ENCODE measurements at places on chromosomes 3 and 15.

GRCh38 chr3:6249679-6250078 is 611.2 kb upstream of the GRM7 start:
- DNase-seq: no peak

DNA sequence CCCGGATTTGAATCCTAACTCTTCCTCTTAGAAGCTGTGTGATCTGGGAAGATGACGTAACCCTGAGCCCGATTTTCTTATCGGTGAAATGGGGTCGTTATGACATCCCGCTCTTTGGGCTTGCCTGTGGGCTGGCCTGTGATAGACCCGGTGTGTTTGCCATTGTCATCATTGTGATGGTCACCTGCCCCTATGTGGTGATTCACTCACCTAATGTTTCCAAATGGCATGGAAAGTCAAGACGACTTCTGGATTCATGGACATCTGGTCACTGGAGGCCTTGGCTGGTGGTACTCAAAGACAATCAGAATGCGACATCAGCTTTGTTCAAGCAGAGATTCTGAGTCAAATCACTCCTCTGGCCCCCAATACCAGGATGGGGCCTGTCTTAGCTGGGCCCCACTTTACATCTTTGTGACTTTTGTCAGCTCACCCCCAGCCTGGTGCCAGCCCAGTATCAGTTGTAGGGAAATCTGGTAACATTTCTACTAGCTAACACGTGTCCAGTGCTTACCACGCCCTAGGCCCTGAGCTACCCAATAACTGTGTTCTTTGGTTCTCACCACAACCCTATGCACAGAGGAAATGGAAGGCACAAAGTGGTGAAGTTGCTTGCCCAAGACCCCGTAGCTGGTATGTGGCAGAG is 2.8 kb downstream of the TMEM43 start:
- DNase-seq: no peak

GRCh38 chr3:14788644-14789043 is 30.1 kb upstream of the FGD5 start:
- DNase-seq: no peak

DNA sequence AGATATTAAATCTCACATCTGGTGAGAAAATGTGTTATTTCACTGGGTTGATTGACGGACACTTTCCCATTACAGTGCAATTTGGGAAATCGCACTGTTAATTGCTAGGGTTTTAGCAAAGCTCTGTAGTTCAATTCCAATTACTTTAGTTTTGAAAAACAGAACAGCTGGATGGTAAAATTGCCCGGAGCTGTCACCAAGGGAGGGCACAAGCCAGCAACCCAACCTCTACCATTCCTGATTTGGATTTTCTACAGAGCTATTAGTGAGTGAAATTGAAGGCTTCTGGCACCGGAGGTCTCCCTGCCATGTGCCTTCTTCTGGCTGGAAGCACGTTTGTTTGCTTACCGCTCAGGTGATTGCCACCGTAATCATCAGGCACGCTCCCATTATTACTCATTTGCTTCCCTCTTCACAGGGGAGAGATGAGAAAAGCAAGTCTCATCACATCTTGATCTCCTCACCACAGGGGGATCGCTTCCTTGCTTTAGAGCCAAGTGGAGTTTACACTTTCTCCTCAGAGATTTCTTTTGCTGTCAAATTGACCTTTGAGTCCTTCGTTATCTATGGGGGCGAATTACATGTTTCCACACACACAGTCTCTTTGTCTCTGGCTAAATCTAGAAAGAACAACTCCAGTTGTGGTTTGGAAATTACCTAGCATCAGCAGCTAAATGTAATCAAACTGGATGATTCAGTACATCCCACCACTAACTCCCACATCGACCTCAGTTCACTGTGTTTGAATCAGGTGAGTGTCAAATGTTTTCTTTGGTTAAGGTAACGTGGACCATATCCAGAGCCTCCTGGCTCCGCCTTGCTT is 421.7 kb upstream of the GOLIM4 start:
- DNase-seq: no peak

DNA sequence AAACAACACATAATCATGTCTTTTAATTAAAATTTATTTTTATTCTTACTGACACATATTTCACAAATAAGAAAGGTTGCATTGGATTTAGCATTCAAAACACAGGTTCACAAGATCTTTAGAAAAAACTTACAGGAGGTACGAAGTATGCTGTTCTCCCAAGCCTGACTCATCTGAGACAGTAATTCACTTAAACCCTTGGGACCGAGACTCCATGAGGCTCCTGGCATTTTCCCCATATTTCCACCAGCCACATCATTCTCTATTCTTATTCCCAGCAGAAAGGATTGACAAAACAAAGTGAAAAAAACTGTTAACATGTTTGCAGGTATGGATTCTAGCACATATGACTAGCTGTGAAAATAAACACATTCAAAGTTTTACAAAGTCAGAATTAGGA is 52.6 kb downstream of the CNTN3 start:
- peak; percentile 90 for DNase-seq

DNA sequence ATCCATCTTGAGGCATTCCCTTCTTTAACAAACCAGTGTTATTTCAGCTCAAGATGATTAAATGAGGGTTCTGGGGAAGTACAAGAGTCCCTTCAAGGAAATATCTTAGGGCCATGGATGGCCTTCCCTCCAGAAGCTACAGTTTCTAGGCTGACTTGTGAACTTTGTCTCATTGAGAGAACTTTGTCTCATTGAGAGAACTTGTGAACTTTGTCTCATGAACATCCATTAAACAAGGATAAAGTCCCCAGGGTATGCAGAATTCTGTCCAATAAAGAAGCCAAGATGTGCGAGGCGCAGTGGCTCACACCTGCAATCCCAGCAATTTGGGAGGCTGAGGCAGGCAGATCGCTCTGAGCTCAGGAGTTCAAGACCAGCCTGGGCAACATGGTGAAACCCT is 341.5 kb downstream of the THSD4 start:
- DNase-seq: no peak

DNA sequence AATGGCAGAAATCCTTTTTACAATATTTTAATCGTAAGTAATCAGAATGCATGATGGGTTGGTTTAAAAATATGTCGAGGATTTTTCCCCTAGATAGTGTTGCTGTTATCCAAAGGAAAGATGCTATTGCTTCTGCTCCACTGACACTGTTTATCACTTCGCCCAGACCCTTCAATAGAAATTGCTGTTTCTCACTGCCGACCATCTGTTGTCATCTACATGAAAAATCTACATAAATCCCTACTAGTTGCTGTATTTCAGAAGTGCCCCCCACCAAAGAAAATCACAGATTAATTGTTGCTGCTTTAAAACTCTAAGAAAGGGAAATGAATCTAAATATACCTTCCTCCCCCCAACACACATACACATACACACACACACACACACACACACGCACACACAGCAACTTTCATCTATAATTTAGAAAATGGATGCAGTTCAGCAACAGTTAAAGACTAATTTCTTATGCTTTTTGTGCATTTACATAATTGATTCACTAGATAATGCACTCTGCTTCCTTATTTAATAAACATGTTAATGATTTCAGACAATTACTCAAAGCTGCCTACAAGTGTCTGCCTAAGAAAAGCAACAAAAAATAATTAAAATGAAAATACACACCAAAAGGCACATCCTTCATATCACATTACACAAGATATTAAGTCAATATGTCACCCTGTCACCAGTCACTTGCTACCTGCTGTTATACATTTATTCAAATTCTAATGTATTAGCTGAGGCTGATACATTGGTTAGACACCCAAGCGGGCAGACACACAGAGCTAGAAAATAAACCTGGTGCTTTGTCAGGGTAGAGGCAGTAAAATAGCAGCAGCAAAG is 82.8 kb downstream of the RORA start:
- no peak for DNase-seq

DNA sequence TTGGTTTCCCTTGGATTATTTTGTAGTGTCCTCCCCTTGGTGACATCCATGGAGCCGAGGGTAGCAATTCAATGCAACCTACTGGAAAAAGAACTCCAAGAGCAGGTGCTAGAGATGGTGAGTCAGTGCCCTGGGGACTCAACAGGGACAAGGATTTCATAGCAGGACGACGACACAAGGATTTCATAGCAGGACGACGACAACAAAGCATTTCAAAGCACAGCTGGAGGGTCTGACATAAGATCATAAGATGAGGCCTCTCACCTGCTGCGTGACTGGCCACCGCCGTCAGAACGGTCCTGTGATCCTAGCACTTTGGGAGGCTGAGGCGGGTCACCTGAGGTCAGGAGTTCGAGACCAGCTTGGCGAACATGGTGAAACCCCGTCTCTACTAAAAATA is 22.5 kb downstream of the NRROS start:
- no peak for DNase-seq

DNA sequence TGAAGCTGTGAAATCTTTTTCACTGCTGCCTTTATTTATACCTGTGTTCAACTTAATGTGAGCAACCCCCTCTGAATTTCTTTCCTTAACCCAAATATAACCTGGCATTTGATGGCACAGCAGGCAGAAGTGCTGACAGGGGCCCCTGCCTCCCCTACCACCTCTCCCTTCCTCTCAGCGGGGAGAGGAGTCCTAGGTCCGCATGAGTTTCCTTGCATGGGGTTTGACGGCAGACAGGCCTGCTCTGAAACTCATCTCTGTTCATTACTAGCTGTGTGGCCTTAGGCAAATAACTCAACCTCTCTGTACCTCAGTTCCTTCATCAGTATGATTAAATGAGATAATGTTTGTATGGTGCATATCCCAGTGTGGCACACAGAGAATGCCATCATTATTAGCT is 79.7 kb downstream of the SEC22A start:
- DNase-seq: no peak

GRCh38 chr3:62248734-62249483 is 124.4 kb downstream of the FEZF2 start:
- no peak for DNase-seq

DNA sequence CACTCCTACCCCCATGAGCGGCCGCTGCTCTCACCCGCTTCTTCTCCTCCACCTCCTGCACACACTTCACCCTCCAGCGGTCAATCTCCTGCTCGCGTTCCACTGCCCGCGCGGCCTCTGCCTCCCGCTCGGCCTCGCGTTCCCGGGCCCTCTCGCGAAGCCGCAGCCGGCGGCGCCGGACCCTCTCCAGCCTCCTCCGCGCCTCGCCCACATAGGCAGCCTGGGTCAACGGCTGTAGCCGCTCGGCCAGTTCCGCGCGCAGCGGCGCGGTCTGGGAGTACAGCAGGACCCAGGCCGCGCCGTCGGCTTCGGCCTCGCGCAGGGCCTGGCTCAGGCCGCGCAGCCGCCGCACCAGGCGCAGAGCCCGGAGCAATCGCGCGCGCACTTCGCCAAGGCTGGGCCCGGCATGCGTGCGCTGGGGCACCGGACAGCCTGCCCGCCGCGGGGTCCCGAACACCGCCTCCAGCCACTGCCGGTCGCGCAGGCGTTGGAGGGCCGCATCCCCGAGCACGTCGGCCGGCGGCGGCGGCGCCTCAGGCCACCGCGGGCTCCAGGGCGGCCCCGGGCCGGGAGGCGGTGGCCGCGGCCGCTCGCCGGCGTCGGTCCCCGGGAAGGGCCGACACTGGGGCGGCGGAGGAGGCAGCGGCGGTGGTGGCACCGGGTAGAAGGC is 595 bp downstream of the PDCD7 start:
- peak; percentile 40 for DNase-seq

DNA sequence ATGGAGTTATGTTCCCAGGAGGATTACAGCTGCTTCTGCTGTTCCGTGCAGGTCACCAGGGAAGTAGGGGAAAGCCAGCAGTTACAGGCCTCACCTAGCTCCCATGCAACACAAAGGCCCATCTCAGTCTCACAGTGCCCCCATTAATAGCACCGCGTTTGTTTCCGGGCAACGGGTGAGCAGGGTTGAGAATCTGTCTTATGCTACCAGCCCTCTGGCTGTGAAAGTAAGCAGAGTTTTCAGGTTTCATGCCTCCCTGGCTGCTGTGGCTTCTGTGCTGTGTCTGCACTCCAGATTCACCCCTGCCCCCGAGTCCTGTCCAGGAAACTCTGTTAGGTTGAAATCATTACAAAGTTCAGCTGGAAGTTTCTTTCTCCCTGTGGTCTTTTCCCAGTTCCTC is 254.4 kb upstream of the GPR149 start:
- no peak for DNase-seq

DNA sequence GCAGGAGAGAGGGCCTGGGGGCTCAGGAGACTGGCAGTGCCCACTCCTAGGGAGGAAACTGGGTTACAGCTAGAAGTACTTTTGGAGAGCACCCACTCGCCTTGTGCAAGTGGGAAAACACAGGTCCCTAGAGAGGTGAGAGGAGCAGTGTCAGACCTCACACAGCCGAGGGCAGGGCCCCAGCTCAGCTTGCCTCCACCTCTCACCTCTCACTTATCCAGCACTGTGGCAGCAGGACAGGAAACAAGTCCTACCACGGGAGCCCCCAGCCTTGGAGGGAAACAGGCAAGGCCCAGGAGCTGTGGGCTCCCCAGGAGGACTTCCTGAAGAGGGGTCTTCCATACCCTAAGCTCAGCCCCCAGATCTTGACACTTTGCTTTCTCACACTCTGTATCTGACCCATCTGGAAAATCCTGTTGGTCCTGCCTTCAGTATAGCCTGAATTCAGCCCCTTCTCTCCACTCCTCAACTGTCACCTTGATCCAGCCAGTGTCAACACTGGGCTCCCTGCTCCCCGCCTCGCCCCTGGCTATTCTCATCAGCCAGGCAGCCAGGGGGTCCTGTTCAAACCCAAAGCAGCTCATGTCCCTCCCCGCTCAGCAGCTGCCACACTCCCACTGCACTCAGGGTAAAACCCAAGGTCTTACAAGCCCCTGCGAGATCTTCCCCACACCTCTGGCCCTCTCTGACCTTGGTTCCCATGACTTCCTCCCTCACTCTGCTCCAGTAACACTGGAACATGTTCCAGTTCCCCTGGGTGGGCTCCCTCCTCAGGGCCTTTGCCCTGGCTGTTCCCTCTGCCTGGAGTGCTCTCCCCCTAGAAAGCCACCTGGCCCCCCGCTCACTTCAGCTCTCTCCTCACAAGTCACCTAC is 870 bp upstream of the TMEM40 start:
- DNase-seq: no peak

GRCh38 chr15:67927501-67928168 is 87.8 kb upstream of the RNU6-1 start:
- peak; percentile 96 for DNase-seq

DNA sequence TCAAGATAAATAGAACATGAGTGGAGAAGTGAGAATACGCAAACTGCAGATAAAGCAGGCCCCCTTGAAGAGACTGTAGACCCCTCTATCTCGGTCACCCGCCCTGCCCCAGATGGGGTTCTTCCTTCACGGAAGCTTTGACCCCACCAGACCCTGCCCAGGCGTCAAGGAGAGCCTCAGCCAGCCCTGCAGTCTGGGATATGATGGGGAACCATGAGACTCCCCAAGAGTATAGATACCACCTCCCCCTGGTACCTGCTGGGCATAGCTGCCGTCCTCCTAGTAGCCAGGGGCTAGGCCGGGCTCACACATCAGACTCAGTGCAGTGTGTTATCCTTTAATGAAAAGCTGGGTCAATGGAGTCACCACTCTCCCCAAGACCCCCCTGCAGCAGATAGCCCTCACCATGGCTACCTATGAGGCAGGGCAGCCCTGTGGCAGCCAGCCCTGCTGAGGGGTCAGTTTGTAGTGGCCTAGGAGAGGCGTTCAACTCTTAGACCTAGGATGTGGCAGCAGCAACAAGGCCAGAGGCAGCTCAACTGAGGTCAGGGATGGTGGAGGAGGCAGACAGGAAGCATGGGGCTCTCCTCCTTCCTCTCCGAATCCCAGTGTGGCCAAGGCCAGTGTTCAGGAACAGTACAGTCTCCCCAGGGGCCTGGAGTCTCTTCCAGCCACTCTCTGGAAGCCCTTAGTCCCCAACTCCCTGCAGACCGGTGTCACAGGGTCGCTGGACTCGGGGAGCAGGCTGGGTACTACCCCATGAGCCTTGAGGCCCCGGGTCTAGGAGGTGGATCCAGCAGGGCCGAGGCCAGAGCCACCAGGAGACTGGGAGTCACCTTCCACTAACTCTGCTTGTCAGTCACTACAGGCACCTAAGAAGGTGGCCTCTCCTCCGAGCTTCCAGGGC is 26.1 kb downstream of the PLXNB1 start:
- no peak for DNase-seq
